ENCODE measurements at places on chromosomes 4 and X. TPM values are rescaled to one million over a fixed set of nuclear protein-coding genes. Genes with fewer than 3 reads are reported as not detected.

CXCL1 gene
- total RNA-seq, result 267 TPM

MAML3 gene
- total RNA-seq, result 4.3 TPM

HPGD gene
- total RNA-seq, result 33.5 TPM

RTL9 gene
- total RNA-seq, result 0.29 TPM

TMEM31 gene
- total RNA-seq, result not detected

ATOH1 gene
- not detected for total RNA-seq

RASL11B gene
- 0.07 TPM for total RNA-seq

SLITRK2 gene
- total RNA-seq, result not detected

GRCh38 chrX:107029752-107030151 lies 29.7 kb upstream of the MORC4 start:
- no peak overlapping the region for H3K4me3 ChIP-seq
- H3K27ac ChIP-seq, result no peak overlapping the region
- H3K36me3 ChIP-seq, result no peaks in the 10 kb centered on the region
- no peaks in the 10 kb centered on the region for H3K27me3 ChIP-seq

DNA sequence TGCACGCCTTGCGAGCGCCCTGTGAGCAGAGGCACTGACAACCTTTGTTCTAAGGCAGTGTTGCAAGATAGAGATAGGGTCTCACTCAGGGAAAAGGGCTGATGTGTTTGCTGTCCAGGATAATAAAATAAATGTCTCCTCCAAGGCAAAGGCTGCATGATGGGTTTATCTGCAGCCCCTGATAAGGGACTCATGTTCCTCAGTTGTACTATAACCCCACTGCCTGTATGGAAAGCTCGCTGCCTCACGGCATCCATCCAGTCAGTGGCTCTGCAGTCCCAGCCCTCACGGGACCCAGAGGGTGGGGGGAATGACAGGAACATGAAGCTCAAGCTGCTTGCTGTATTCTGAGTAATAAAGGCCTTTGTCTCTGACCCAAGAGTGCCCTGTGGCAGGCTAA lies 22.6 kb downstream of the BCLAF3 start:
- no peak overlapping the region for H3K4me3 ChIP-seq
- no peaks in the 10 kb centered on the region for H3K27me3 ChIP-seq

GRCh38 chrX:33434256-33435092 lies 223.1 kb upstream of the DMD start:
- no peaks in the 10 kb centered on the region for H3K36me3 ChIP-seq
- peak; percentile 66 for DNase-seq
- no peak overlapping the region for H3K4me3 ChIP-seq
- H3K27me3 ChIP-seq, result no peaks in the 10 kb centered on the region
- H3K4me1 ChIP-seq, result no peaks in the 10 kb centered on the region

DNA sequence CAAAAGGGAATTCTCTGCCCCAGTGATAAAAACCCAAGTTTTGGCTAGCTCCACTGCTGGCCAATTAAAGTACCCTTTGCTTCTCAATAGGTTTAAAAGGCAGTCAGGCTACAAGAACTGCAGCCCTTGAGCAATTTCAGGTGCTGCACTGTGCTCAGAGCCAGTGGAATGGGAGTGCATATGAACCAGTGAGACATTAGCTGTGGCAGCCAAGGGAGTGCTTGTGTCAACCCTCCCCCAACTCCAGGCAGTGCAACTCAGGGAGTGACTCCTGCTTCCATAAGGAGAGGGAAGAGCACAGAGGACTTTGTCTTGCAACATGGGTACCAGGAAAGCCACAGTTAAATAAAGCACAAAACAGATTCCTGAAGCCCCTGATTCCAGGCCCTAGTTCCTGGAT lies 61.6 kb upstream of the VAMP7 start:
- DNase-seq, result no peak
- no peak overlapping the region for H3K4me3 ChIP-seq
- H3K4me1 ChIP-seq, result no peaks in the 10 kb centered on the region
- no peak overlapping the region for H3K27ac ChIP-seq
- no peaks in the 10 kb centered on the region for H3K36me3 ChIP-seq
- no peaks in the 10 kb centered on the region for H3K27me3 ChIP-seq

DNA sequence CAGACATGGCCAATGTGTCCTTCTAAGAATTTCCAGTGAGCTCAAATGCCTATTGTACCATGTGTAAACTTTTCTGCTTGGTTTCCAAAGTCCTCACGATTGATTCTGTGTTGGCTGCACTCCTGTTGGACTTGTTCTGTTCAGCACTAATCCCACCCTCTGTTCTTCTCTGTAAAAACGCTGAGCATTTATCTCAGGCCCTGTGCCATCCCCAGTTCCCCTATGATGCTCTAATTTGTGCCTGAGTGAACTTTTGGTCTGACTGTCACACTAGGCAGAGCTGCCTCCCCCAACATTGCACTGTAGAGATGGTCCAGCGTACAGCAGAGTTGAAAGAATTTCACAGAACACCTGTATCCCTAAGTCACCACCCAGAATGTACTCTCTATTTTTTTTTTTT lies 76.1 kb upstream of the STS start:
- no peaks in the 10 kb centered on the region for H3K4me1 ChIP-seq
- H3K27me3 ChIP-seq, result no peaks in the 10 kb centered on the region
- no peak overlapping the region for H3K27ac ChIP-seq
- no peak for DNase-seq
- no peaks in the 10 kb centered on the region for H3K36me3 ChIP-seq

- peaks cover 20% of the 10 kb centered on the region for H3K36me3 ChIP-seq
- H3K27ac ChIP-seq, result peak overlapping the region; percentile 92
- peaks cover 36% of the 10 kb centered on the region for H3K4me1 ChIP-seq
Measured at GRCh38 chr4:2936773-2937145, 26.4 kb downstream of the NOP14 start.

- H3K27me3 ChIP-seq, result no peaks in the 10 kb centered on the region
- H3K27ac ChIP-seq, result no peak overlapping the region
- peaks cover 21% of the 10 kb centered on the region for H3K4me1 ChIP-seq
Measured at GRCh38 chr4:53571936-53572599, 19.2 kb downstream of the LNX1 start.

- no peaks in the 10 kb centered on the region for H3K4me1 ChIP-seq
- DNase-seq, result no peak
- no peaks in the 10 kb centered on the region for H3K36me3 ChIP-seq
Measured at GRCh38 chrX:99242001-99242400, 1168.1 kb downstream of the PCDH19 start.

- H3K4me1 ChIP-seq, result peaks cover 14% of the 10 kb centered on the region
- H3K36me3 ChIP-seq, result no peaks in the 10 kb centered on the region
- no peak overlapping the region for H3K27ac ChIP-seq
- H3K4me3 ChIP-seq, result no peak overlapping the region
- no peak for DNase-seq
Measured at GRCh38 chr4:184406958-184407391, 67.4 kb downstream of the IRF2 start.

DNA sequence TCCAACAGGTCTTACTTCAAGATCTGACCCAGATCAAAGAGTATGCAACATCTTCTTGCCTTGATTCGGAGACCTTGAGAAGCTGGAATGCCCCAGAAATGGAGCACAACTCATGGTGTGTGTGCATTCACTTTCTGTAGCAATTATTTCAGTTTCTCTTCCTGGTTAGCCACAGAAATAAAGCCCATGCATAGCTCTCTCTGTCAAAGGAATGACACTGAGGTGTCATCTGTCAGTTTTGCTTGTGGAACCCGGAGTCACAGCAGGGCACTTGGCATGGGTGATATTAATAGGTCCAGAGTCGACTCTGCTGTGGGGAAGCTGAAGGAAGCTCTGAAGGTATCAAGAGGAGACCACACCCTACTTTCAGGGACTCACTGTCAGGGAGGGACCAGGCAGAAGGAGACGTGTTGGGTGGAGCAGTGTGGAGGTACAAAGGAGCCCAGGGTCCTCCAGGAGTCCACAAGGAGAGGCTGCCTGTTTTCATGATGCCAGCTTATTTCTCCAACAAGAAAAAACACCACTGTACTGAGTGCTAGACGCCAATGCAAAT lies 10.7 kb downstream of the CLNK start:
- no peak for DNase-seq
- H3K4me1 ChIP-seq, result no peaks in the 10 kb centered on the region
- H3K36me3 ChIP-seq, result no peaks in the 10 kb centered on the region
- H3K27ac ChIP-seq, result no peak overlapping the region
- no peaks in the 10 kb centered on the region for H3K27me3 ChIP-seq

DNA sequence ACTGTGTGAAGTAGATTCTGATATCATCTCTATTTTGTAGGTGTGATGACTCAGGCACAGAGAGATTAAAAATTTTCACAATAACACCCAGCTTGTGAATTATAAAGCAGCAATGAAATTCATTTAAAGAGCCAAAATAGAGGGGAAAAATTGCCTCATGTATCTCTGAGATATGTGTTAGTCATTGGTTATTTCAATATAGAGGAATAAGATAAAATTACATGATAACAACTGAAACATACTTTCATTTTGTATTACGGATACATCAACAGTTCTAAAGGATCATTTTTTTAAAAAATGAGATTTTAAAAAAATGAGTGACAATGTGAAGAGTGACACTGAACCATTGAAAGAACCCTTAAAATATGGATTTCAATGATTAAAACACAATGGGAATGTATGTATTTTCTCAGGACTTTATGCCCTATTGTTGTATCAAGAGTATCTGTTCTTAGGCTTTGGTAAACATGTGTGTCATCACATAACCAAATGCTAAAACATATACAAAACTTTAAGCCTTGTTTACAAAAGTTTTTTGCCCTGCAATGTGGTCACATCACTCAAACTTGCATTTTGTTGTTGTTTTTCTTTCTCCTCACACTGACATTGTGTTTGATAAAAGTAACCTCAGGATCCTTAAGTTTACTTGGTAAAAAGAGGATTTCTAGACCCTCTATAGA lies 221.3 kb downstream of the ANTXR2 start:
- H3K27ac ChIP-seq, result no peak overlapping the region
- no peak for DNase-seq
- H3K27me3 ChIP-seq, result no peaks in the 10 kb centered on the region
- H3K36me3 ChIP-seq, result no peaks in the 10 kb centered on the region

- H3K27ac ChIP-seq, result no peak overlapping the region
- no peak for DNase-seq
- H3K36me3 ChIP-seq, result no peaks in the 10 kb centered on the region
Measured at GRCh38 chr4:99507349-99507748, 3.5 kb upstream of the C4orf17 start.

DNA sequence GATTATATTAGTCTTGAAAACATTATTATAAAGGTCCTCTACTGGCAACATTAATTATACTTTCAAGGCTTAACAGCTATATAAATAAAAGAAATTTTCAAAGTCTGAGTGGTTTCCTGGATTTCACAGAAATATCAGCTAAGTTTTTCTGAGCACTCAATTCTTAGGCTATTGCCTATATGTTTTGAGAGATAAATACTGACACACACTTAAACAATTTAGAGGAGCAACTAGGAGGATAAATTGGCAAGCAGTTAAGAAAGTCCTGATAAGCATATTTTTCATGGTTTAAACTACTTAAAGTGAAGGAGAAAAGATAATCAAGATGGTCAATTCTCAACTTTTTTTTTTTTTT lies 2.7 kb upstream of the MGARP start:
- H3K27ac ChIP-seq, result no peak overlapping the region
- DNase-seq, result no peak
- no peaks in the 10 kb centered on the region for H3K36me3 ChIP-seq
- H3K4me1 ChIP-seq, result no peaks in the 10 kb centered on the region
- no peaks in the 10 kb centered on the region for H3K27me3 ChIP-seq

- H3K36me3 ChIP-seq, result no peaks in the 10 kb centered on the region
- peaks cover 28% of the 10 kb centered on the region for H3K4me1 ChIP-seq
- no peaks in the 10 kb centered on the region for H3K27me3 ChIP-seq
- H3K4me3 ChIP-seq, result no peak overlapping the region
- H3K27ac ChIP-seq, result no peak overlapping the region
Measured at GRCh38 chrX:9180623-9181022, 146.7 kb upstream of the FAM9B start.

GRCh38 chrX:40209951-40210617 lies 112.3 kb upstream of the BCOR start:
- H3K27me3 ChIP-seq, result no peaks in the 10 kb centered on the region
- H3K4me3 ChIP-seq, result no peak overlapping the region
- DNase-seq, result peak; percentile 38

DNA sequence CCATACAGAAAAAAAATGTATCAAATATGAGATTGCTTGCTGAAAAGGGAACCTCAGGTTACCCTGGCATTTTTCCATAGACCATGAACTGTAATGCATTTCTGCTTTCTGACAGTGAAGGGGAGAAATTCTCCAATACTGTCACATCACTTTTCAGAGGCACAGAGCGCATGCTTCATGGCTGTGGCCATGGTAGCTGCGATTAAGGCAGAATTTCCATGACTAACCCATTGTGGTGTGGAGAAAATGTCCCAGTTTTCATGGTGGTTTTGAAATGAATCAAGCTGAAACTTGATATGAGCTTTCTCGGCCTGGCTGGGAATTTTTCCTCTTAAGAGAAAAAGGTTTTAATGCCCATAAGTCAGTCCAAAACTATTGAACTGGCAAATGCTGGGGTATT lies 39.5 kb upstream of the MAP3K15 start:
- no peaks in the 10 kb centered on the region for H3K27me3 ChIP-seq
- H3K27ac ChIP-seq, result no peak overlapping the region
- no peaks in the 10 kb centered on the region for H3K36me3 ChIP-seq
- H3K4me3 ChIP-seq, result no peak overlapping the region
- no peaks in the 10 kb centered on the region for H3K4me1 ChIP-seq

DNA sequence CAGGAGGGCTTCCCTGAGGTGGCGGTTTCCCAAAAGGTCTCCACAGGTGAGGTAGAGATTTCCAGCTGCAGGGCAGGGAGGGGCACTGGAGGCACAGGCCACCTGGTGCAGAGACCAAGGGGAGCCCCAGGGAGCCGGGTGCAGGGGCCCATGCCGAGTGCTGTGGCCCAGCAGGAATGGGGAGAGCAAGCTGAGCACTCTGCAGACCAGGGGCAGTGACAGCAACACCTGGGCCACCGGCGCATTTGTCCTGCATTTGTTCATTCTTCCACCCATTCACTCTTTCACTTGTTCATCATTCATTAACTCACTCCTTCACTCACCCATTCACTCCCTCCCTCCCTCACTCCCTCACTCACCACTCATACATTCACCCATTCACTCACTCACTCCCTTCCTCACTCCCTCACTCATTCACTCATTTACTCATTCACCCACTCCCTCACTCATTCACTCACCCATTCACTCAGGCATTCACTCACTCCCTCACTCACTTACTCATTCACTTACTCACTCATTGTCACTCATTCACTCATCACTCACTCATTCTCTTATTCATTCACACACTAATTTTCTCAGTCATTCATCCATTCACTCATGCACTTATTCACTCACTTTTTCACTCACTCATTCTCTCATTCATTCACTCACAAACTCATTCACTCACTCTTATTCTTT lies 16.3 kb downstream of the CPZ start:
- DNase-seq, result no peak
- H3K4me1 ChIP-seq, result no peaks in the 10 kb centered on the region
- H3K27ac ChIP-seq, result no peak overlapping the region

DNA sequence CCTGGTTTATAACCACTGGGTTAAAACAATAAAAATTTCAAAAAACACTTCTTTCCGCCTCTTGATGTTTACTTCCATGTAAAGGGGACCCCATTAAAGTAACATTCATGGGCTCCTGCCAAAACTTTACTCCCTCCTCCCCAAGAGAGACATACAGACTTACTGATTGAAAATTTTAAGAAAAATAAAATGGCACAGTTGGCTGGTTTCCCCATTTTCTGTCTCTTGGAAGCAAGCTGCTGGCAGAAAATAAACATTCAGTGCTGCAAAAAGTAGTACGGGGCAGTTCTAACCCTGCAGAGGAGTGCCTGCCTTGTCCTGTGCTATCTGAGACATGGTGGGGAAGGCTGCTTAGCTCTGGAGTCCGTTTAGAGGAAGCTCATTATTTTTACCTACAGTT lies 187.3 kb upstream of the INTU start:
- no peak overlapping the region for H3K4me3 ChIP-seq
- H3K27me3 ChIP-seq, result peaks cover 3% of the 10 kb centered on the region
- H3K4me1 ChIP-seq, result no peaks in the 10 kb centered on the region
- H3K27ac ChIP-seq, result no peak overlapping the region
- no peak for DNase-seq

Data from PC-3 (cell line).